SJSA1 (cell line): ENCODE measurements at places on chromosomes 2 and 18. TPM values are rescaled to one million over a fixed set of nuclear protein-coding genes. Genes with fewer than 3 reads are reported as not detected.

DNA sequence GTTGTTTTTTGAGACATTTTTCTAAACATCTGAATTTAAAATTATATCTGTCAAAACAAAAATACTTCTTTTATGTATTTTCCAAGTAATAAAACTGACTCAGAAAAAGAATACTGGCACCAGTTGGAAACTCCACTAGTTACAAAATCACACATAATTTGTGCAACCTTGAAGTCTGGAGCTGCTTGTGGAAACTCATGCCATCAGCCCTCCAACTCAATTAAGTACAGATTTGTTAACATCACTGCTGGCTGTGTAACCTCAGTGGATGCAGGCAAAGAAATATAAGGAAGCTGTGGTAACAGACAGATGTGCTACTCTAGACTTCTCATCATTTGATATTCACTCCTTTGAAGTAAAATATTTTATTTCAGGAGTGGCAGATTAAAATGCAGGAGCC lies 30.0 kb upstream of the RAPH1 start:
- DNase-seq, result no peak

DNA sequence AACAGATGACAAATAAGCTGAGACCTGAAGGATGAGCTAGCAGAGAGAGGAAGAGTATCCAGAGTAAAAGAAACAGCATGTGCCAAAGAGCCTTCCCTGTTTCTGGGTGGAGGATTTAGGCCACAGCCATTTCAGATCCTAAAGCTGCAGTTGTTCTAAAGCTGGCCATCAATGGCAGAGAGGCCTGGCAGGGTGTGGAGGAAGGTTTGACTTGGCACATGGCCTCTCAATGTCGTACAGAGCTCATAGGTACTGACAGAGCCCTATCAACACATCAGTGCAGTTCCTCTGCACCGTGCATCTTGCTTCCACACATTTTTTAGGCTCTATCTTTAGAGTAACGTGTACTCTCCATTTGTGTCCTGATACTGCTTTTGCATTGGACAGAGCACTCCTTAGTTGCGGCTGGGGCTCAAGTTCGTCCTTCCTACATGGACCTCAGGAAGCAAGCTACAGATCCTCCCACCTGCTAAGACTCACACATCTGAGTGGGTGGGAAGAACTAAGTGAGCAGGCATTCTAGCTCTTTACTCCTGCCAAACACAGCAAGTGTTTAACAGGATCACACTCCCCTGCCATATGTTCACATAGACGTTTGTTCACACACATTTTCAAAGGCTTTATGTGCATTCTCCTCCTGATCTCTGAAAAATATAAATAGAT lies 3.0 kb upstream of the CHMP3 start:
- no peak for DNase-seq

DNA sequence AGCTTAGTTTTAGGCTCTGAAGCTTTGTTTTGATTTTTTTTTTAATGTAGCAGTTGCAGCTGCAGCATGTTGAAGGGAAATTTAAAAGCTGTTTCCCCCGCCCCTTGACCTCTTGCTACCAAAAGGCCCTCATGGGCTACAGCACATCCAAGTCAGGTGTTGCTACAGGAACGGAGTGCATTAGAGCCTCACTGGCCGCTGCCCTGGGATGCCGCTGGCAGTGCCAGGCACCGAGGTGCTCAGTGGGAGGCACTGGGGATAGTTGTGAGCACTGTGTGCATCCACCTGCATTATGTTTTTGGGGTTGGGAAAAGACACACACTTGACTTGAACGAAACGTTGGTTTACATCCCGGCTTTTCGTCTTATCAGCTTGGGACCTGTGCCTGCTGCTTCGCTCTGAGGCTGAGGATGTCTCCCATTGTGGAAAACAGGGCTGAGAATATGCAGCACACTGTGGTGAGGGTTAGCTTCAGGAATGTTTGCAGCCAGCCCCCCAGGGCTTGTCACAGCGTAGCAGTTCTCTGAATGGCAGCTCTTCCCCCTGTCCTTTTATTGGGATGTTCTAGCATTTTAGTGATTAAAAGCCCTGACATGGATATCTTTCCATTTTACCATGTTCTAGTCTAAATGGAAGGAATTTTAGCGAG lies 24.1 kb downstream of the DCDC2C start:
- peak; percentile 13 for DNase-seq

The ALKAL2 gene
- not detected in 2 replicates for total RNA-seq

GRCh38 chr2:59578349-59578748 lies 975.1 kb downstream of the BCL11A start:
- no peak for DNase-seq

GRCh38 chr2:235394278-235394828 lies 99.5 kb upstream of the AGAP1 start:
- DNase-seq, result peak; percentile 66

GRCh38 chr2:237012577-237013267 lies 73.0 kb upstream of the COPS8 start:
- DNase-seq, result no peak
